Keratinocyte (primary cell): ENCODE measurements at places on chromosomes 3 and 15.

GRCh38 chr3:74267588-74268184 lies 346.8 kb downstream of the CNTN3 start:
- DNase-seq, result peak; percentile 1

- DNase-seq, result no peak
Observed at GRCh38 chr15:87829332-87830050, 427.0 kb downstream of the NTRK3 start.

DNA sequence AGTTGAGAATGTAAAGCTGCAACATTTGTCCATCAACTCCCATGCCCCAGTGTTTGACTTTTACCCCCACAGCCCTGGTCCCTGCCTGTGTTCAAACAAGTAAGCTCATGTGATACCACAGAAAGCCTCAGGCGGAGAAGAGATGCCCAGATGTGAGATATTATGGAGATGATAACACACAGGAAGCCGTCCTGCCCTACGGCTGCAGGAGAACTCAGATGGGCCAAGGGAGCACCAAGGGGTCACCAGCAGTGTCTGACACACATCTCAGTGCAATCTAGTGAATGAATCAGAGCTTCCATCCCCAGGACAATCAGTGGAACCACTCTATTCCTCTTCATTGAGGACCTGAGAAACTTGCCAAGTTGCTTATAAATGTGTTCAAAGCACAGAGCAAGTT lies 14.0 kb upstream of the SPINK8 start:
- DNase-seq, result no peak

- DNase-seq, result no peak
Observed at GRCh38 chr3:127702151-127702578, 29.4 kb downstream of the ABTB1 start.
